ENCODE measurements at places on chromosomes 7 and 10. TPM values are rescaled to one million over a fixed set of nuclear protein-coding genes. Genes with fewer than 3 reads are reported as not detected.

The NXPH1 gene
- total RNA-seq, result not detected

The TMEM270 gene
- total RNA-seq, result not detected

The FKBP9 gene
- 0.53 TPM for total RNA-seq

GRCh38 chr7:42278344-42278743 is 41.3 kb upstream of the GLI3 start:
- peaks cover 3% of the 10 kb centered on the region for H3K27me3 ChIP-seq
- DNase-seq, result no peak
- no peaks in the 10 kb centered on the region for H3K36me3 ChIP-seq

GRCh38 chr7:76185187-76185896 is 16.4 kb upstream of the SRRM3 start:
- H3K4me1 ChIP-seq, result no peaks in the 10 kb centered on the region
- H3K4me3 ChIP-seq, result no peak overlapping the region
- H3K27ac ChIP-seq, result no peak overlapping the region
- DNase-seq, result no peak
- H3K36me3 ChIP-seq, result no peaks in the 10 kb centered on the region

The HOGA1 gene
- total RNA-seq, result not detected

DNA sequence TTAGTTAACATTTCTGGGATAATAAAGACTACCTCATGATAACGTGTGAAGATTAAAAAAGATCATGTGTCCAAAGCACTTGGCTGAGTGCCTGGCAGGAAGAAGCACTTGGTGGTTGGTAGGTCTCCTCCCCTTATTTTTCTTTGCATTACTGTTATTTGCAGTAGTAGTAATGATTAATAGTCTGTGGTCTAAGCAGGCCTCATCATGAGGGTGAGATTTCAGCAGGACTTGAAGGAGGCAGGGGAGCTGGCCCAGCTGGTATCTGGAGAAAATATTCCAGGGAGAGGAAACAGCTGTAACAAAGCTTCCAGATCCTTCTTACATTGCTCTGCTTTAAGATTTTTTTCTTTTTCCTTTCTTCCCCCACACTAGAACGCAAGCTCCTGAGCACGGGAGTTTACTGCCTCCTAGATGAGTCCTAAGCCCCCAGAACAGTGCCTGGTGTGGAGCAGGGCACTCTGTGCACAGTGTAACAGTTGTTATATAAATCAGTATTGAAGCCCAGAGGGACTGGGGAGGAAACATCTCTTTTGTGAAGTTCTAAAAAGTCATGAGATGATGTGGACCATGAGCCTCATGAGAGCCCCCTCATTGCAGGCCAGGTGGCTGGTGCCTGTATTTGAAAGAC is 31.1 kb upstream of the RHEB start:
- no peaks in the 10 kb centered on the region for H3K4me1 ChIP-seq
- H3K27ac ChIP-seq, result no peak overlapping the region
- no peak overlapping the region for H3K4me3 ChIP-seq
- H3K36me3 ChIP-seq, result no peaks in the 10 kb centered on the region
- no peak for DNase-seq

DNA sequence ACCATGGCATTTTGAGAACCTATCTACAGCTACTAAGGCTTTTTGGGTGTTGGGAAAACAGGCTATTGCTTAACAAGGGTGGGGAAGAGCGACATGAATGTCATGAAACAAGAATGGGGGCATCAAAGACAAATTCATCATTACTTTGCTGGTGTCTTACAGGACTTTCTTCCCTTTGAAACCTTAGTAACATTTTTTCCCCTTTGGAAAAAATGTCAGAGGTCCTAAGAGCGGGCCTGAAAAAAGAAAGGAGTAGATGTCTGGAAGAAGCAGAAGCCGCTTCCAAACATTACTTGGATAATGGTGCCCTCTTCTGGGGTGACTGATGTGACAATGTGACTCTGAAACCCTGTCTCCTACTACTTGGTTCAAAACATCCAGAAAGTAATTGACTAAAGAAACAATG is 3.8 kb upstream of the DDX50 start:
- H3K27ac ChIP-seq, result no peak overlapping the region
- peak; percentile 54 for DNase-seq
- peaks cover 5% of the 10 kb centered on the region for H3K27me3 ChIP-seq
- peaks cover 4% of the 10 kb centered on the region for H3K36me3 ChIP-seq
- peaks cover 18% of the 10 kb centered on the region for H3K4me1 ChIP-seq

The ZCCHC24 gene
- 3.1 TPM for total RNA-seq

The GNGT1 gene
- not detected for total RNA-seq

The KIAA1217 gene
- total RNA-seq, result 0.12 TPM

DNA sequence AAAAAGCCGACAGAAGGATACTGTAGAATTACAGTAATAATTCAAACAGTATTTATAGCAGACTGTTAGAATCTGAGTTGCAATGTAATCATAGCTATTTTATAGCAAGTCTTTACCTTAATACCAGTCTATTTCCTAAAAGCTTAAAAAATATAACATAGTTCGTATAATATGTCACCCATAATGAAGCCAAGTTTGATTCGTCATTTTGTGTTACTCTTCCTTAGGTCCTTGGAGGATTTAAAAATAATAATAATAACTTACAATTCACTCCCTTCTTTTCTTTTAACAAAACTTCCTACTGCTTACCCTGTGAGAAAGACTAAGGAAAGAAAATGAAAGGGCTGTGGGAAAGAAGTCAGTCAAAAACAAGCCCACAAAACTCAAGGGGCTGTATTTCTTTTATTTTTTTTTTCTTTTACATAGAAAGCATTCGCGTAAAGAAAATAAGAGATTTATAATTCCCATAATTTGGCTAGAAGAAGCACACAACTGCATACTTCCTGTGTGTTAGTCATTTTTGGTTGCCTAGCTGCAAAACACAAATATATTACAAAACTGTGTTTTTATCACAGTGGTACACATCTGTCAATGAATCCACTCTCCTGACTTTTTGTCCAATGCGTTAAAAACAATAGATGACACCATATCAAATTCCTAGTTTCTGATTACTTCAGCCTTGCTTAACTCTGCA is 187.2 kb upstream of the CELF2 start:
- no peaks in the 10 kb centered on the region for H3K36me3 ChIP-seq
- H3K27me3 ChIP-seq, result peaks cover 5% of the 10 kb centered on the region
- H3K27ac ChIP-seq, result no peak overlapping the region
- DNase-seq, result no peak
- no peak overlapping the region for H3K4me3 ChIP-seq
- H3K4me1 ChIP-seq, result no peaks in the 10 kb centered on the region

DNA sequence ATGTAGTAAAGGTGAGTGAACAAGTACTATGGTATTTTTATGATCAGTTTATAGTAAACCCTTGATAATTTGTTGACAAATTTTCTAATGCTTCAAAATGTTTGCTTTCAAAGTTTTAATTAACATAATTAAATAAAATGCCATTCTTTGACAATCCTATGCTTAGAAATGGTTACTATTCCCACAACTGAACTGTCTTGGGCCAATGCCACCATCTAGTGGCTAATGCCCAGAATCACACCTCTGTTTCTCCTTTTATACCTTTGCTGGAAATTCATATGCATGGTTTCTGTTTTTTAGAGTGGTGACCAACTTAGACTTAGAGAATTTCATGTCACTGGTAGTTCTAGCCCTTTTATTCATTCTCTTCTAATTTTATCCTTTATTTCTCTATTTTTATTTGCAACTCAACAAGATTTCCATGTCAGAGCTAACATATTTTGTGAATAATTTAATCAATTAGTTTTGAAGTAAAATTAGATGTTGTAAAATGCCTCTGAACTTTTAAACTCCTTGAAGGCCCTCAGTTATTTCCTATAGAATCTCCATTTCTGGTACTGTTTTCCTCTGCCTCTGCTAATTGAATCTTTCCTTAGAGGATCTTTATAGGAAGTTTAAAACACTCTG is 31.1 kb downstream of the PCGF5 start:
- DNase-seq, result peak; percentile 61
- H3K4me1 ChIP-seq, result peaks cover 6% of the 10 kb centered on the region
- no peak overlapping the region for H3K4me3 ChIP-seq
- no peak overlapping the region for H3K27ac ChIP-seq
- peaks cover 46% of the 10 kb centered on the region for H3K36me3 ChIP-seq

DNA sequence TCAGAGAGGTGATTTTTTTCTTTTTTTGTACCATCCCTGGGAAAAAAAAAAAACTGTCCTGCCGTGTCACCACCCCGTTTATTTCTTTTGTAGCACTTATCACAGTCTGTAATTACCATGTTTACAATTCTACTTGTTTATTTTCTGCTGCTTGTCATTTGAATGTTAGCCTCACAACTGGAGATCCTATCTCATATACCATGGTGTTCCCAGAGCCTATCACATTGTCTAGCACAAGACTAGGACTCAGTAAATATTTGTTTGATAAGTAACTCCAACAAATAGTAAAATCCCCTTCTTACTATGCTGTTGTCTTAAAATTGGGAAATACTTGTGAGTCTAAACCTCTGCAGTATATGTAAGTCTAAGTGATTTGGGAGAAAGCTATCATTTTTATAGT is 36.0 kb downstream of the MKLN1 start:
- H3K27me3 ChIP-seq, result no peaks in the 10 kb centered on the region
- no peak overlapping the region for H3K27ac ChIP-seq
- H3K36me3 ChIP-seq, result peaks cover 24% of the 10 kb centered on the region
- peaks cover 60% of the 10 kb centered on the region for H3K4me1 ChIP-seq
- no peak for DNase-seq

- H3K27me3 ChIP-seq, result no peaks in the 10 kb centered on the region
- H3K27ac ChIP-seq, result peak overlapping the region; percentile 13
- no peak overlapping the region for H3K4me3 ChIP-seq
Measured at GRCh38 chr7:90425376-90425775, 22.1 kb downstream of the CLDN12 start.

- peaks cover 30% of the 10 kb centered on the region for H3K27me3 ChIP-seq
- no peak for DNase-seq
- no peak overlapping the region for H3K27ac ChIP-seq
- H3K4me1 ChIP-seq, result peaks cover 6% of the 10 kb centered on the region
Measured at GRCh38 chr7:132480534-132480933, 95.7 kb downstream of the PLXNA4 start.

- no peaks in the 10 kb centered on the region for H3K27me3 ChIP-seq
- H3K36me3 ChIP-seq, result peaks cover 4% of the 10 kb centered on the region
- no peak for DNase-seq
- H3K4me1 ChIP-seq, result peaks cover 18% of the 10 kb centered on the region
Measured at GRCh38 chr7:23539494-23539907, 7.7 kb upstream of the TRA2A start.

The GFRA1 gene
- total RNA-seq, result not detected

The PRLHR gene
- total RNA-seq, result not detected

GRCh38 chr10:88565072-88565471 is 18.0 kb downstream of the RNLS start:
- H3K27ac ChIP-seq, result no peak overlapping the region
- peaks cover 6% of the 10 kb centered on the region for H3K27me3 ChIP-seq
- H3K36me3 ChIP-seq, result no peaks in the 10 kb centered on the region
- peaks cover 2% of the 10 kb centered on the region for H3K4me1 ChIP-seq
- H3K4me3 ChIP-seq, result no peak overlapping the region

DNA sequence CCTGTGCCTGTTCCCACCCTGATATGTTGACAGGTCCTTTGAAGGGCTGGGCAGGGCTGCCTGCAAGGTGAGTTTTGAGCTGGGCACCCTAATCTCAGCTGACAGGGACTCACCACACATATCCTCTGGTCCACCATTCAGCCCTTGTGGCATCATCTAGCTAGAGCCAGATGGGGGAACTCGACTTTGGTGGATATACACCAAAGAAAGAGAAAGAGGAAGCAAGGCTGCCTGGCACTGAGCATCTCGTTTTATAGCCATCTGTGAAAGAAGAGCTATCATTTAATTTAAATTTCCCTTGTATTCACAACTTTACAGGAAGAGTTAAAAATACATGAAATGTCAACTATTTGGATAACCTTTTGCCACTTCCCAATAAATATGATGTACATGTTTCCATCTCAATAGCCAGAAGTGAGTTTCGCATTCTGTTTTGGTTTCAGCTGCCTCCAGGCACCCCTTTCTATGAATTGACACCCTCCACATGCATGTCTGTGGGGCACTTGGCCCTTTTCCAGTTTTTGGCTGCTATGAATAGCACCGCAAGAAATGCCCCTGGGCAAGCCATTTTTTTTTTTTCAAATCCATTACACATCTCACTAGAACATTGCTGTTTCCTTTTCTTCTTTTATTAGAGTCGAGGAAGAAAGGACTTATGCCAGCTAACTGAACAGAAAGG is 22.9 kb upstream of the GRB10 start:
- no peak overlapping the region for H3K27ac ChIP-seq
- H3K4me3 ChIP-seq, result no peak overlapping the region
- H3K27me3 ChIP-seq, result peaks cover 18% of the 10 kb centered on the region
- H3K36me3 ChIP-seq, result no peaks in the 10 kb centered on the region

The SFTPA1 gene
- not detected for total RNA-seq

GRCh38 chr7:105905910-105906568 is 29.6 kb upstream of the ATXN7L1 start:
- DNase-seq, result no peak
- no peaks in the 10 kb centered on the region for H3K27me3 ChIP-seq
- no peaks in the 10 kb centered on the region for H3K4me1 ChIP-seq
- no peaks in the 10 kb centered on the region for H3K36me3 ChIP-seq
- no peak overlapping the region for H3K4me3 ChIP-seq

DNA sequence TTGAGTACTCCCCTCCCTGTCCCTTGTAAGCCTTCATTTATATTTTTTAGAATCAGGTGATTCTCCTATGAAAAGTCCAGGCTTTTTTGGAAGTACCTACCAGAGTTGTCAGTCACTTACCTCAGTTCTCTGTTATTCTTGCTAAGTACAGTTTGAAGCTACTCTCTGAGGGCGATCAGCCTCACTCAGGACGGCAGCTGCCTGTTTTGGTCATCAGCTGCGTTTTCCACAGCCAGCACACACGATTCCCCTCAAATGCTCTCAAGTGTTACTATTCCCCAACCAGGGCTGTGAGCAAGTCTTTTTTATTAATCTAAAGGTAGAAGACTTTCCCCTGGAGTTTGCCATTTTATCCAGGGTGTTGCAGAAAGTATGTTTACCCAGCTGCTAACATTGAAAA is 328.6 kb downstream of the SUGCT start:
- no peak overlapping the region for H3K27ac ChIP-seq
- H3K4me3 ChIP-seq, result no peak overlapping the region
- no peak for DNase-seq
- H3K27me3 ChIP-seq, result no peaks in the 10 kb centered on the region
- peaks cover 5% of the 10 kb centered on the region for H3K4me1 ChIP-seq
- H3K36me3 ChIP-seq, result no peaks in the 10 kb centered on the region

The C10orf67 gene
- 0.07 TPM for total RNA-seq

The CRPPA gene
- 1.1 TPM for total RNA-seq

- peaks cover 34% of the 10 kb centered on the region for H3K36me3 ChIP-seq
- no peak overlapping the region for H3K4me3 ChIP-seq
- H3K27me3 ChIP-seq, result no peaks in the 10 kb centered on the region
- DNase-seq, result no peak
- H3K4me1 ChIP-seq, result peaks cover 13% of the 10 kb centered on the region
- no peak overlapping the region for H3K27ac ChIP-seq
Measured at GRCh38 chr10:30979956-30980355, 51.7 kb downstream of the ZNF438 start.

DNA sequence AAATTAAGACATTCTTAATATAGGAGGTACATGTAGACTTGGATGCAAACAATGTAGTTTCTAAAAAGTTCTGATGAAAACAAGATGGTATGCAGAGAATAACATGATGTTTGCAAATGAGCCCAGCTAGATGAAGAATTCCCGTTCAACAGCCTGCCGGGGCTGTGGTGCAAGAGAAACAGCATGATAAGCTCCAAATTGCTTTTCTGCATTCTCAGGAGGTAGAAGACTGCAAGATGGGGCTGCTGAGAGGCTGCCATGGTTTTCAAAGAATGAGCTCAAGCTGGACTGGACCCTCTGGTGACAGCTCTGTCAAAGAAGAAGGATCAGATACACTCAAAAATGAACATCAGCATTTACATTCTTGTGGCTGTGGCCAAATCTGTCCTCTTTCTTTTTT is 73.4 kb upstream of the PALS2 start:
- peaks cover 34% of the 10 kb centered on the region for H3K27me3 ChIP-seq
- no peak overlapping the region for H3K27ac ChIP-seq
- DNase-seq, result no peak
- H3K4me1 ChIP-seq, result no peaks in the 10 kb centered on the region
- no peaks in the 10 kb centered on the region for H3K36me3 ChIP-seq
- H3K4me3 ChIP-seq, result no peak overlapping the region

Measured in activated CD8-positive, alpha-beta memory T cell treated with anti-CD3 and anti-CD28 coated beads, Interleukin-2, amount 10 ng/mL, durations not matched to agents 7 days and 5 days (primary cell).